ENCODE measurements at places on chromosomes 11 and 22. TPM values are rescaled to one million over a fixed set of nuclear protein-coding genes. Genes with fewer than 3 reads are reported as not detected.
A peak's percentile ranks its signal among the peaks of the same experiment; 100 is the strongest.

Gene TAGLN
- total RNA-seq = 25.4 TPM

Gene GRIA4
- total RNA-seq = 8.7 TPM

GRCh38 chr11:11436715-11437313 is 83.8 kb upstream of the CSNK2A3 start:
- no peak for DNase-seq

DNA sequence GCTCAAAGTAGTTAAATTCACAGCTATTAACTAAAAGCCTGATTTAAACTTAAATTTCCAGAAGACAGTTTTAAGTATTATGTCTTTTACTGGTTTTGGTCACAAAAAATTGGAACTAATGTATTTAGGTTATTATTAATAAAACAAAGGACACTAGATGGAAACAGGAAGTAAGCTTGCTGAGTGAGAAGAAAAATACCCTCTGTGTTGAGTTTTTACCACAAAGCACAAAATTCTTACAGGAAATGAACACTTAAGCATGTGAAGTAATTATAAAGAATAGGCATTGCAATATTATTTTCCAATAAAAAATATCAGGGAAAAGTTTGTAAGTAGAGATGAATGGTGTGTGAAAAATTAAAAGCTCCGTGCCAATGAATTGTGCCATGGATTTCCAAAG is 46.3 kb downstream of the PIK3C2A start:
- DNase-seq = no peak

Gene FSHB
- not detected for total RNA-seq

Gene OR52I1
- total RNA-seq = not detected

Gene SCARF2
- 8.1 TPM for total RNA-seq

GRCh38 chr11:73374151-73374550 is 2.0 kb upstream of the RELT start:
- DNase-seq = no peak

DNA sequence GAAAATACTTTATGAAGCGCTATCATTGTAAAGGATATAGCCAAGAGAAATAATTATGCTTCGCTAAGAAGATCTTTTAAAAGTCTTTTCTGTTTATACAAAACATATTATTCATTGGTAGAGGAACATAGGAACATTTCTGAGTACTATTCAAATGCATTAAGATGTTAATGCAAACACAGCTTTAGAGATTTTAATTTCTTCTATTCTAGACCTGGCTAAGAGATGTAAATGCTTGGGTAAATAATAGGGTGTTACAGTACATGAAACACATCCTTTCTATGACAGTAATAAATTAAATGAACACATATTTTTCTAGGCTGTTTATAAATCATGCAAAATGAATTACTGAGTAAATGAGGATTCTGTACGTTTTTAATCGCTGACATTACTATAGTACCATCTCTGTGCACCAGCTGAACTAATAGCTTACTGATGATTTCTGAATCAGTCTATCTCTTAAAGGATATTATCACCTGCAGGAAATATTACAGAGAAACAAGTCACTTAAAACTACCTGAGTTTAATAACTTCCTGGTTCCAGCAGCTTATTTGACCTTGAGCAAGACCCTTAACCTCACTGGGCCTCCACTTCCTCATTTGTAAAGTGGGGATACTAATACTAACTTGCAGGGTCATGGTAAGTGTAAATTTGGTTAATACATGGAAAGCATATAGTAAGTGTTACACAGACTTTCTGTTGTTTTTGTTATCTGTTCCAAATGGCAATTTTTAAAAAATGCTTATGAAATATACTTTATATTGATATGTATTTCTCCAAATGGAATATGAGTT is 344.9 kb downstream of the DYNC2H1 start:
- DNase-seq = no peak

- DNase-seq = no peak
These were observed 12.1 kb downstream of the OAF start for GRCh38 chr11:120222916-120223315.

GRCh38 chr22:36027579-36027934 is 1.1 kb downstream of the RBFOX2 start:
- no peak for DNase-seq

Gene NXPE4
- not detected for total RNA-seq

DNA sequence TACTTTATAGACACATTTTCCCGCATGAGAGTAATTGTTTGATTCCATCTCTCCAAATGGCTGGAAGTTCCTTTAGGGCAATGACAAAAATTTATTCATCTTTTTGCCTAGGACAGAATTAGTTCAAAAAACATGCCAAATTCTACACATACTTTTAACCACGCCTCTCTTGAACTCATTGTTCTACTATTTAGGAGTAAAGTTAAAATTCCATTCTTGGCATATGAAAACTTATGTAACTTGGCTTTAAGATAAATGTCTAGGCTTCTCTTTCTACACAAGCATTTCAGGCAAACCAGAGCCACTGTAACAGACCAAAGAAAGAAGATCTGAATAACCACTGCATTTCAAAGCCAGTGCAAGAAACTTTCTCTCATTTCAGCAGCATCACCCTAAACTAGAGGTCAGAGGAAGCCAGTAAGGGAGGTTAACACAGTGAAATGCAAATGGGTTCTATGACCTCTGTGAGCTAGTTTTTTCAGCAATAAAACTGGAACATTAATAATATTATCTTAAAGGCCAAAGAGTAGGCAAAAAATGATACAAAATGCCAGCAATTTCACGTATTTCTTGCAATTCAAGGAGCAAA is 73.0 kb downstream of the RSF1 start:
- DNase-seq = no peak

DNA sequence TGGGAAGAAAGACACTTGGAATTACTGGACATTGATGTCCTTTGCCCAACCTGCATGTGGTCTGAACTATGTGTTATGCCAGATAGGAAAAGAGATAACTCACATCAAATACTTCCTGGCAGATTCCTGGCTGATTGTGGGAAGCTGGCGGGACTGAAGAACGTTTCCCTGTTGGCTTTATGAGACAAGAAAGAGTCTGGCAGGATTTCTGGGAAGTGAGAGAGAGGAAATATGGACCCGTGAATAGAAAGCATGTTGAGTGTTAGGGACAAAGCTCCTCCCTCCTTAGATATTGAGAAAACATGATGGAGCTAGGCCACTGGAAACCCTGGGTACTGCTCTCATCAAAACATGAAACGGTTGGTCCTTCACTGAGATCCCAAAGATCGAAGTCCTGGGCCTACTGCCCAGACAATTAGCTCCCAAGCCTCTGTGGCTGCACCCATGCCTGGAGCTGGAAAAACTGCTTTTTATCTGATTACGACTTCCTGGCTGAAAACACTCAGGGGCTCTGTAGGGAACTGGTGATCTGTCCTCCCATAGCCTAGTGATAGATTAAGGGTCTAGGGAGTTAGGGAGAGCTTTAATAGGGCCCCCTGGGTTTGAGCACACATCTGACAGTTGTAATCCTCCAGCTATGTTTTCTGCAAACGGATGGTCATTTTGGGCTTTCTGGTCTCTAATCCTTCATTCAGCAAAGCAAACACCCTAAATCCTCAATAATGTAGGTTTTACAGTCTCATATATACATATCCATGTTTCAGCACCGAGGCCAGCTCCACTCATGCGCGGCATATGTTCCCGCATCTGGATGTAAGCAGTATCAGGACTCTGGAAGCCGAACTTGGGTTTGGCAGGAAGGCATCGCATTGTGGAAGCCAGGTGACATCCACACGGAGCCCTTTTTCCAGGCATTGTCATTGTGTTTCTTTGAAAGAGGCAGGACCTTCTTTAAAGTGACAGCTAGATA is 6.1 kb upstream of the B3GAT1 start:
- peak; percentile 51 for DNase-seq

DNA sequence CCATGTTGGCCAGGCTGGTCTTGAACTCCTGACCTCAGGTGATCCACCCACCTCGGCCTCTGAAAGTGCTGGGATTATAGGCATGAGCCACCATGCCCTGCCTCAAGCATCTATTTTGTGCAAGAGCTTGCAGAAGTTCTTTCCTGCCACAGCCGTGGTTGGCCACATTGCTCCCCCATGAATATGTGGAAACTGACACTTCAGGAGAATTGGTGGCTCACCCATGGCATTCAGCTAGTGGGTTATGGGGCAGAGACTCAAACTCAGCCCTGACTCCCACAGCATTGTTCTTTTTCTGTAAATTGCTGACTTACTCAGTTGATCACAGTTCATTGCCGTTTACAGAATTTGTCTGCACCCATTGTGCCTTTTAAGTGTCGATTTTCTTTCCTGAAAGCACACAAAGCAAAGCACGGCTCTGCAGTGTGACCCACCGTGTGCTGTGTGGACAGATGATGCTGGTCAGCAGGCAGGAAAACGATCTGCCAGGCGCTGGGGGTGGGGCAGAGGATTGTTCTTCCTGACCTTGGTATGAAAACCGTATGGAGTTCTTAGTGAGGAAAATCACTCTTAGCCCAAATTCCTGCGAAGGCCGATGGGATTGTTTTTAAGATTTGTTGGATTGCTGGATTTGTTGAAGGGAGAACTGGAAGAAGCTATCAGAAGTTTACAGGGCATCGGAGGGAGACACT is 115.6 kb downstream of the PTPRJ start:
- no peak for DNase-seq

GRCh38 chr11:6635082-6635932 is 16.1 kb upstream of the TPP1 start:
- DNase-seq = peak; percentile 48

Gene OR5A1
- not detected for total RNA-seq

DNA sequence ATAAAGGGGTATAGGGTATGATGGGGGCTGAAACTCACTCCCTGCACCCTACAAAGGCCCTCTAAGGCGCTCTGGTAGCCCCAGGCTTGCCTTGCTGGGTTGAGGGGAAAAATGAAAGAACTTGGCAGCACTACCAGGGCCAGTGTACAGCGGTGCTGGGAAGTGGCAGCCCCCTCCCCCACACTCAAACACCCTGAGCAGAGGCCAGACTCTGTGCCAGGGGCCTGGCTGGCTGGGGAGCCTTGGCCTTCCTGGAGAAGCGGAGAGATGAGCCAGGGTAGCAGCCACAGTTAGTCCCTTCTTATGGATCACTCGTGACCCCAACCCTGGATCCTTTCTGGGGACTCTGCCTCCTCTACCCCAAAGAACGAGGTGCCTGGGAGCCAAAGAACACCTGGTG is 2.7 kb downstream of the TMEM134 start:
- DNase-seq = no peak

Gene RPLP2
- 2,188 TPM for total RNA-seq

DNA sequence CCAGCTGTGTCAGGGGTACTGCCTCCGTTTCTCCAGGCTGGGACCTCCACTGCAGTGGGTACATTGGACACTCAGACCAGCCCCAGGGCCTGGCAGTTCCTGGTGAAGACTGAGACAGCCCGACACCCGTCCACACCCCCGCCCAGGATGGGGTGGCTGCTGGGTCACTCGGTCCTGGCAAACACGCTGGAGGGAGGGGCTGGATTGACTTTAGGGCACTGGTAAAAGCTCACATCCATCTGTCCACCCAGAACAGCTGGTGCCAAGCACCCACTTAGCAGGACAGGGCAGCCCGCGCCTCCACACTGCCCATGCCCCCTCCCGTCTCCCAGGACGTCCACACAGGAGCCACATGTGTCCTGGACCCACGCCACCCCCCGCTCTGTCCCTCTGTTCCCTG is 10.7 kb upstream of the TBX1 start:
- DNase-seq = no peak

Gene KCNJ11
- 0.46 TPM for total RNA-seq

- DNase-seq = no peak
These were observed 49.8 kb upstream of the BLID start for GRCh38 chr11:122165607-122166371.
